ENCODE measurements at places on chromosomes 3 and 15. TPM values are rescaled to one million over a fixed set of nuclear protein-coding genes. Genes with fewer than 3 reads are reported as not detected.

The ZNF770 gene
- total RNA-seq = 25.2 TPM

The CACNA2D3 gene
- total RNA-seq = 2.6 TPM

The TEX264 gene
- total RNA-seq = 70.4 TPM

The GLCE gene
- 13.1 TPM for total RNA-seq

The CSPG5 gene
- 4.7 TPM for total RNA-seq

The DZIP1L gene
- total RNA-seq = 22.5 TPM

The CCR3 gene
- 0.37 TPM for total RNA-seq

The GUCA1C gene
- not detected for total RNA-seq

The SUSD5 gene
- total RNA-seq = 13.5 TPM

- DNase-seq = no peak
Observed at GRCh38 chr15:101675796-101676582, 23.8 kb upstream of the TM2D3 start.

GRCh38 chr15:57251941-57252340, 124.4 kb upstream of the CGNL1 start:
- DNase-seq = no peak

- no peak for DNase-seq
Observed at GRCh38 chr3:106229495-106230278, 360.9 kb upstream of the CBLB start.

GRCh38 chr3:158709666-158710083, 22.6 kb downstream of the RARRES1 start:
- DNase-seq = no peak

DNA sequence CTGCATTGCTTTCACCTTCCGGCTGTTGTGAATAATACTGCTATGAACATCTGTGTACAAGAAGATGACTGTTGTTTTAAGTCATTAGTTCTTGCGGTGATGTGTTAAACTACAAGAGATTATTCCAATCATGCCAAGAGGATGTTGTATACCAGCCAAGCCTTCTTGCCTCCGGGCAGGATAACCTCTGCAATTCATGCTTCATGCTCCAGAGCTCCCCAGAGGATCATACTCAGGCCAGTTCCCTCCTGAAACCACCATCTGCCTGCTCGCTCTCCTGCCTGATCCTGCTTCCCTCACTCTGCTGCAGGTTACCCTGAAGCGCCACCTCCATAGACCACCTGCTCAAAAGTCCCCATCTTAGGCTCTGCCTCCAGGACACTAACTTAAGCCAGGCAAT, 187.1 kb upstream of the PROK2 start:
- no peak for DNase-seq

GRCh38 chr3:183502237-183503181, 53.0 kb downstream of the KLHL6 start:
- DNase-seq = no peak

- DNase-seq = no peak
Observed at GRCh38 chr15:48718646-48719045, 73.1 kb upstream of the FBN1 start.

- DNase-seq = no peak
Observed at GRCh38 chr3:149941186-149941585, 29.5 kb downstream of the PFN2 start.

DNA sequence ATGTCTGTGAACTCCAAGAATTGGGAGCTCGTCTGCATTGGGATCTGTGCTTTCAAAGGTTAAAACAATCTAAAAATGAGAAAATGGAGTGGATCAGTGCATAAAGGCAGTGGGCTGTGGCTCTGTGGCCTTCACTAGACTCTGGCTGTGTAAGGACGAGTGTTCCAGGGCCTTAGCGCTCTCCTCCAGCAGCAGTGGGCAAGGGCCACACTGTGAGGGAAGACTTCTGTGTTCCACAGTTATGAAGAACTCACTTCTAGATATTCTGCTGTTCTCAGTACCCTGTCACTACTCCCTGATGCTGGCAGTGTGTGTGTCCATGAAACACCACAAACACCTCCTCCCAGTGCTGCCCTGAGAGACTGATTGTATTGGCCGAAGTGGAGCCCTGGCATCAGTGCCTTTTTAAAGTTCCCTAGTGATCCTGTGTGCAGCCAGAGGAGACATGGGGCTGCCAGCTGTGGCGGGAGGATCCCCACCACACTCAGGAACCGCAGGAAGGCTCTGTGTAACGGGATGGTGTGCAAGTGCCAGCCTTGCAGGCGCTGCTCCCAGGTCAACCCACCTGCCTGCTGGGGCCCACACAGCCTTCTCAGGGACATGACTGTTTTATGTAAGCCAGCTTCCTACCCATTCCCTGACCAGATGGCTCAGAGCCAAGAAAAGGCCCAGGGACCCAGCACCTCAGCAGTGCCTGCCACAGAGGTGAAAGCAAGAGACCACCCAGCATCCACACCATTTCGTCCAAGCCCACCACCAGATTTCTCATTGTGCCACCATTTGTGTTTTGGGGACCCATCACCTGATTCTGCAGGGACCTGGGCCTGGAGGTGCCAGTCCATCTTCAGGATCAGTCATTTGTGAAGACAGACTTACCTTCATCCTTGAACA, 40.4 kb downstream of the ABTB1 start:
- DNase-seq = no peak

DNA sequence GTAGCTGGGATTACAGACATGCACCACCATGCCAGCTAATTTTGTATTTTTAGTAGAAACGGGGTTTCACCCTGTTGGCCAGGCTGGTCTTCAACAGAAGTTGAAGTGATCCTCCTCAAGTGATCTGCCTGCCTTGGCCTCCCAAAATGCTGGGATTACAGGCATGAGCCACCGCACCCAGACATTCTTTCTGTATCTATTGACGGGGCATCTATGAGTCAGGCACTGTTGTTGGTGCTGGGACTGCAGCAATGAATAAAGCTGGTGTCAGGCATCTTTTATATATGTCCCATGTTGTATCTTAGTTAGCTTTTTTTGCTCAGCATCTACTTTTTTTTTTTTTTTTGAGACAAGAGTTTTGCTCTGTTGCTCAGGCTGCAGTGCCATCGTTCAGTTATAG, 47.6 kb upstream of the ULK4 start:
- DNase-seq = no peak

GRCh38 chr3:197169028-197169427, 129.4 kb downstream of the DLG1 start:
- DNase-seq = no peak

DNA sequence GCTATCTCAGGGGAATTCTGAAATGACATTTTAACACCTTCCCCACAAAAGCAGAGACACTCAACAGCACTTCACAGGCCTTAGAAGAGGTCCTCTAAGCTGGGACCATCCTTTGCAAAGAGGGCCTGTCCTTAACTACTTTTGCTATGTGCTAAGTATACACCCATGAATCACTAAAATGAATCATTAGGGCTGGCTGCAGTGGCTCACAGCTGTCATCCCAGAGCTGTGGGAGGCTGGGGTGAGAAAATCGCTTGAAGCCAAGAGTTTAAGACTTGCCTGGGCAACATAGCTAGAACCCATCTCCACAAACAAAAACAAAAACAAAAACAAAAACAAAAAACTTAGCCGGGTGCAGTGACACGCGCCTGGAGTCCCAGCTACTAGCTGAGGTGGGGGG, 53.9 kb upstream of the MELTF start:
- no peak for DNase-seq

DNA sequence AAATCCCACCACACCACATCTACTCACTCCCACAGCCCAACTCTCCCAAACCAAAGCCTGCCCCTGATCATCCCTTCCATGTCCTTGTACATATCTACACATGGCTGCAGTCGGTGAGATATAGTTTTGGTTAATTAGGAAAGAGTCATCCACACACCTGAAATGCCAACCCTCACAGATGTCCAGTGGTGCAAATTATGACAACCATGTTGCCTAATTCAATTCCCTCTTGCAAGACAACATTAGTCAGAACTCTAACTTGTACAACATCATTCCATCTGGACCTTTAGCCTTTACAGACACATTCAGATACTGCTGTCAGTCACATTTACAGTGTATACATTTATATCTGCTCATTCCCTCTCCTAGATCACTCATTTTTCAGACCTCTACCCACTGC, 41.2 kb downstream of the TUBGCP4 start:
- no peak for DNase-seq
